DMS53 (cell line): ENCODE measurements at places on chromosomes 7 and 10.

DNA sequence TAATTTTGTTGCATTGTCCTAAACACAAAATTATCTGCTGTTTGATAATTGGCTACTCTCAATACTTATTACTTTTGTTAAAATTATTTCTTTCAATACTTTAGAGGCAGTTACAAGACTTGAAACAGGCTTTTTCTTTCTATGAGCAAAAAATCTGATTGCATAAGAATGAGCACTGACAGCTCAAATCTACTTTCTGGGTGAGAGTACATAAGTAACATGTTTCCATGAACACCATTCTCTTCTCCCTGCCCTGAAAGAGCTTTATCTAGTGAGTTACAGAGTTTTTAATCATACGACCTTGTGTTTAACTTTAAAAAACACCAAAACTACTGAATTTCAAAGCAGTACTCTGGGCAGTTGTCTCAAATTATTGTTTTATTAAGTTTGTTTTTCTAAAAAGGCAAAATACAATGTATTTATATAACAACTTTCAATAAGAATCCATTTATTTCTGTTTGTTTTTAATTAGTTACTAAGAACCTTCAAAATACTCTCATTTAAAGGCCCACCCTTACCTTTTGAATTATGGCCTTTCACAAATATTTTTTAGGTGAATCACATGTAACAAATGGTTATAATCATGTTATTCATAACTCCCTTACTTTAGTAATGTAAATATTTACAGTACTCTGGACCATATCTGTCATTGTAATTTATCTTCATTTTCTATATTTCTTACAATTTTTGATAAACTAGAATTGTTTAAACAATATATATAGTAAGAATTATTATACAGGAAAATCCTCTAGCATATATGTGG, 23.0 kb upstream of the TFAM start:
- DNase-seq, result no peak

- no peak for DNase-seq
These were observed 59.4 kb upstream of the FRMD4A start for GRCh38 chr10:14389981-14390590.

- no peak for DNase-seq
These were observed 38.2 kb downstream of the SVOPL start for GRCh38 chr7:138662991-138663320.

GRCh38 chr7:100483722-100484672, at the start of gene NYAP1:
NYAP1 (plus strand) TSS chr7:100483927; CDS start chr7:100485312, 1,385 bp downstream.
- peak; percentile 80 for DNase-seq

DNA sequence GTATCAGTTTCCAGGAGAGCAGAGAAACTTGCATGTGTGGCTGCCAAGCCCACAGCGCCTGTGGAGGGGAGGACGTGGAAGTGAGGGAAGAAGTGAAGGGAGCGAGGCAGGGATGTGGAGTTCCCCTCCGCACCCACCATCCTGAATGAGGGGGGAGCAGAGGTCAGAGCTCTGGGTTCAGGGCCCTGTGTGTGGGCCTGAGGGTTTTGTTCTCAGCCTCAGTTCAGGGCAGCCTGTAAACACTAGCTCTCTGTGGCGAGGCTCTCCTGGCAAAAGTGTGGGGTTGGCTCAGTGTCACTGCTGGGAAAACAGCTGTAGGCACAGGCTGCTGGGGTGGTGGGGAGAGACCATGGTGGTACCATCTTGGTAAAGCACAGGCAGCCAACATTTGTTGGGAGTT, 108.4 kb downstream of the C10orf105 start:
- DNase-seq, result no peak

DNA sequence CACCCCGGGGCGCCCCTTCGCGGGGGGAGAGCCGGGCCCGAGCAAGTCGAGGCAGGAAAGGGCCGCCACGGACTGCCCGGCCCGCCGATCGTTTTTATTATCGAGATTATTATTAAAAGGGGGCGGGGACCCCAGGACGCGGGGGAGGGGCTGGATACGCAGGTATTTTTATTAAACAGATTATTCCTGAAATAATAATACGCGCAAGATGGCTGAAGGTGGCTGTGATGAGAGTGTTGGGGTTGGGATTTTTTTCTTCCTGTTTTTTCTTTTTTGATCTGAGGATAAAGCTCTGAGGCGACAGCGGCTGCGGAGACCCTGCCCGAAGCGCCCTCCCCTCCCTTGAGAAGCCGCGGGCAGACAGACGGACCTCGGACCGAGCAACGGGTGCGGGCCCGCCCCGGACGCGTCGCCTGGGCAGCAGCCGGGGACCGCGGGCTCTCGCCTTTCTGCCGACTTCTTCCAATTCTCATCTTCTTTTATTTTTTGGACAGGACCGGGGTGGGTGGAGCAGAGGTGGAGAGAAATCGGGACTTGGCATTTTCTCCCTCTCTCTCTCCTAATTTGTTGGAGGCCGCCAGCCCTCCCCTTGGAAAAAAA, 1.4 kb upstream of the TRIM8 start:
- peak; percentile 82 for DNase-seq

- DNase-seq, result peak; percentile 64
These were observed 12.9 kb upstream of the HOXA2 start for GRCh38 chr7:27115221-27116026.

DNA sequence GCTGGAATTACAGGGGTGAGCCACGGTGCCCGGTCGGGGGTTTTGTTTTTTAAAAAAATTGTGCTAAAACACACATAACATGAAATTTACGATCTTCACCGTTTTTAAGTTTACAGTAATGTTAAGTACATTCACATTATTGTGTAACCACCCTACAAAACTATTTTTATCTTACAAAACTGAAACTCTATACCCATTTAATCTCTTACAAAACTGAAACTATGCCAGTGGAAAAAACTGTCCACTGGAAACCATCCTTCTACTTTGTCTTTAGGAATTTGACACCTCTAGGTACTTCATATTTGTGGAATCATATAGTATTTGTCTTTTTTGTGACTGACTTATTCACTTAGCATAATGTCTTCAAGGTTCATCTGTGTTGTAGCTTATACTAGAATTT, 1.0 kb upstream of the PSMC2 start:
- no peak for DNase-seq

GRCh38 chr10:12212454-12212853, 16.5 kb downstream of the CDC123 start:
- no peak for DNase-seq

DNA sequence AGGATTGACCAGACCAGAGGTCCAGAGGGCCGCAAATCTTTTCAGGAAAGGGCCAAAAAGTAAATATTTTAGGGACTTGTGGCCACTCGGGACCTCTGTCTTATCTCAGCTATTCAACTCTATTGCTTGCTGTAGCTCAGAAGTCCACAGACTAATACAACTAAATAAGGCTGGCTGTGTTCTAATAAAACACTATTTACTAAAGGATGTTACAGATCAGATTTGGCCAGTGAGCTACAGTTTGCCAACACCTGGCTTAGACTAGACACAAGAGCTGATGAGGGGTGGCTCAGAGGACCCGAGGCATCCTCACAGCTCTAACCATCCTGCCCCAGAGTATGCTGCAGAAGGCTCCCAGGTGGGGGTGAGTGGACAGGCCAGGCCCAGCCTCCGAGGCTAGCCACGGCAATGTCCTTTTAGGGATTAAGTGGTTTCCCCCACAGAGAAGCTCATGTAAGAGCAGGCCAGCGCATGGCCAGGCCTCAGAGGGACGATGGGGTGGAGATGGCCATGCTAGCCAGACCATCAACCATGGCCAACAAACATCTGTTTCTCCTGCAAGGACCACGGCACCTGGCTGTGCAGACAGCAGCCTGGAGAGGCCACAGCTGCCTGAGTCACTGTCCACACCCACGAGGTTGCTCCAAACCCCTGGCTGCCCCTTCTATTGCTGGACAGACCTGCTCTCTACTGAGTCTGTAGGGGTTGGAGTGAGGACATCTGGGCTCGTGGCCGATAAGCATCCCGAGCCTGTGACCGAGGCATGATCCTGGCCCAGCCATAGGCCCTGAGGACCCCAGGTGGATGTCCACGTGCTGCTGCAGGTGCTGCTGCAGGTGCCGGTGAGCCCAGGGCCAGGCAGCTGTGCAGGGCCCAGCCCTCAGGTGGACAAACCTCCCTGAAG, 76.5 kb downstream of the AFAP1L2 start:
- no peak for DNase-seq

DNA sequence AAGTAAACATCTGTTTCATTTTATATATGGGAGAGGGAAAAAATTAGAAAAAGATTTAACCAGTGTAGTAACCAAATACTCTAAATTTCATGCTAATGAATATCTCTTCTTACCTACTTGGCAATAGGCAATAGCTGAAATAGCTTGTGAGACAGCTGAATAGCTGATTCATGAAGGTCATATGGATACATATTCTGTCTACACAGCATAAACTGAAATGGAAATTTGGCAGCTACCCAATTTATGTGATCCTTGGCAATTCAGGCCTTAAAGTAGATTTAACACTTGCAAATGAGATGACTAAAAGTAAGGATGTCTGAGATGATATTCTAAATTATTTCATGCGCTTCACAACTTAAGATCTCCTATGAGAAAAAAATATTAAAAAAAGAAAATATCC, 261.2 kb upstream of the SEMA3A start:
- peak; percentile 14 for DNase-seq

DNA sequence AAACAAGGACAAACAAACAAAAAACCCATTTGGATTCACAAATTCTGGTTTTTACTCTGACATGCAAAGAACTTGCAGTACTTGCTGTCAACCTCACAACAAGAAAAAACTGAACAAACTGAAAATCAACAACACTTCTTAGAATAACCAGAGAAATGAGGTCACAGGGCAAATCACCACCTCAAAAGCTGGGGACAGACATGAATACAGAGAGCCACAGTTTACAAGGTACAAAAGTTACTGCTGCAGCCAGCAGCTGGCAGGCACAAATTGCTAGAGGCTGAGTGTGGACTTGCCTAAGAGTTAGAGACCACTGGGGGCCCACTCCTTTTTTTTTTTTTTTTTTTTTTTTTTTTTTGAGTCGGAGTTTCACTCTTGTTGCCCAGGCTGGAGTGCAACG, 15.0 kb upstream of the RNF32 start:
- DNase-seq, result no peak

- no peak for DNase-seq
These were observed 49.3 kb downstream of the PTPRN2 start for GRCh38 chr7:158538156-158538946.
